Right cardiac atrium (tissue), 5 donors: ENCODE measurements at places on chromosomes 5 and 9.

DNA sequence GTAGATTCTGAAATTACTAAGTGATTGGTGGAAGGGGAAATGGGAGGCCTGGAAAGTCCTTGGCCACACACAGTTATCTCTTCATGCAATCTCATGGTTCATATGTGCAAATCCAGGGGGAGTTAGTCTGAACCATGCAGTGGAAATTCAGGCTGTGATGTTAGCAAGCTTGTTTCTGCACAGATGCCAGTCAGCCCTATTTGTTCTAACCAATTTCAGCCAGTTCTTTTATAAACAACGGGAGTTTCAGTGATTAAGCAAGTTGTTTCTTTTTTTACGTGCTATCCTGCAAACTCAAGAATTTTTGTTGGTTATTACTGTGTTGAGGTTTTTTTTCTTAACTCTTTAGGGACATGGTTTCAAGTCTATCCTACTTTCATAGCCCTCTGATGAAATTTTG is 298.0 kb downstream of the FER start:
- DNase-seq = no peak

DNA sequence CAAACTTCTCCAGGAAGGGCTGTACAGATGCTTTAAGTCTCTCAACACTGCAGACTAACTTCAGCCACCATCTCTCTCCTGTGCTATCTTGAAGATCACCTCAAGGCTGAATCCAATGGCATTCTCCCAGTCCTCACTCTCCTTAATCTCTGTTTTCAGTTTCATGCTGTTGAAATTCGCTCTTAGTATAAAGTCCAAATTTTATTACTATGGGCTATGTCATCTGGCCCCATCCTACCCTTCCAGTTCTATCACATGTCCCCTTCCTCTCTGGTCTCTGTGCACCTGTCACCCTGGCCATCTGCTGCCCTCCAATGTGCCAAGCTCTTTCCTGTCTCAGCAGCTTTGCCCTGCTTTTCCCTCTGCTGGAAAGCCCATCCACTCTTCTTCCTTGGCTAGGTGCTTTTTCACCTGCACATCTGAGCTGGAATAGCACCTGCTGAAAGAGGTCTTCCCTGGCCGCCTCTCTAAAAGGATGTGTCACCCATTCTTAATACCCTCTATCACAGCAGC is 284.7 kb upstream of the MAP3K1 start:
- DNase-seq = no peak

- no peak for DNase-seq
Observed at GRCh38 chr5:155834271-155834975, 492.5 kb upstream of the SGCD start.

GRCh38 chr5:141870228-141870627 is 8.0 kb downstream of the PCDH1 start:
- no peak for DNase-seq

GRCh38 chr9:97516111-97516510 is 14.6 kb downstream of the TMOD1 start:
- DNase-seq = no peak

GRCh38 chr9:79007701-79008483 is 563.9 kb upstream of the TLE4 start:
- no peak for DNase-seq

GRCh38 chr9:5767968-5768932 is 64.7 kb downstream of the ERMP1 start:
- DNase-seq = no peak

GRCh38 chr9:93054758-93055704 is 3.5 kb upstream of the SUSD3 start:
- DNase-seq = no peak

DNA sequence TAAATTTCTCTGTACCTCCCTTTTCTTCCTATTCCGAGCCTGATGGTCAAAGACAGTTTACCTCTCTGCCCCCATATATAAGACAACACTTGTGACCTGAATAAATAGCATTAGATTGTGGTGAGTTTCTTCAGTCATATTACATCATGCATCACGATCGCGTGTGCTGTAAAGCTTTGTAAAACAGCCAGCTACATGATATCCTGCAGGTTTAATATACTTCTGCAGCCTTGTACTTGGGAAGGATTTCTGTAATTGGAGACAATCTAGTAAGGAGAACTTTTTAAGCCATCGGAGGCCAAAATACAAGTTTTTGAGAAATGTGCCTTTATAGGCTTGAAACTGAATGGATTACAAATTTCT is 711.8 kb upstream of the WWC1 start:
- no peak for DNase-seq

DNA sequence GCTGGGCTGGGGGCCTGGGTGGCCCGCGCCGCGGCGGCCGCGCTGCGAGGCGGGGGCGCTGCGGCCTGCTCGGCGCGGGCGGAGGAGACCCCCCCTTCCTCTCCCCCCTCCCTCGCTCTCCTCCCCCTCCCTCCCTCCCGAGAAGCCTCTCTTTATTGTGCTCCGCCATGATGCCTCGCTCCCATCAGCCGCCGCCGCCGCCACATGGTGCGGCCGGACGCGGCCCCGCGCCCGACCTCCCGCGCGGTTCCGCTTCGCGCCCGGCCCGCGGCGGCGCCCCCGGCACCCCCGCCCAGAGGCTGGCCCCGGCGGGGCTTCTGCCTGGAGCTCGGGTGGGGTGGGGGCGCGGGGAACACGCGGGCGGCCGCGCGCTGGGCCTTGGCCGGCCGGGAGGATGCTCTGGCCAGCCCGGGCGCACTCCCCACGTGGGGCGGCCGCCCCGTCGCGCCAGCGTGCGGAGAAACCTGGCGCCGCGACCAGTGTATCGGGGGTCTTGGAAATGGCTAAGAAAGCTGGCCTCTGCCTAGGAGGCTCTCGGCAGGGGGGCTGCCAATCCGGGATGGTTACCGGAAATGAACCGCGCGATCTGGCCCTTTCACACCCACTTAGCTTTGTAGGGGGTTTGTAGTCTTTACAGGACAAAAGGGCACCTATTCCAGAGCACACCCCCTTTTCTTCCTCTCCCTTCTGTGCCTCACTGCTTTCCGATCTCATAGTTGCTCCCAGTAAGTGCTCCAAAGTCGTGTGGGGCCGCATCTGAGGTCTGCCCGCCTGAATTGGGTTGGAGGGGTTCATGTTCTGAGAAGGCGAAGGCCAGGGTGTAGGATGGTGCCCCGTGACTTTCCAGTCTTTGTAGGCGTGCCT is 1.0 kb downstream of the SET start:
- DNase-seq = peak; percentile 73

GRCh38 chr5:40465416-40465815 is 214.3 kb upstream of the PTGER4 start:
- no peak for DNase-seq

DNA sequence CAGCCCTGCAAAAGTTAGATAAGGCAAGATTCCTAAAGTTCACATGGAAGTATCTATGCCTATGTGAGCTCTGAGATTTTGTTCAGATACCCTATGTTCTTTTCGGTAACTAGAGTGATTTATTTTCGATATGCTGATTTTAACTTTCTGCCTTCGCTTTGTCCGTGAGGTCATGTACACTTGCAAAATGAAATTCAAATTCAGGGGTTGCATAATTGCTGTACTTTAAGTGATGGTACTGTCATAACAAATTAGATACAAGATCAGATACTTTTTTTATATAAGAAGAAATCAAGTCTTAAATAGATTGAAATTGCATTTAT is 350 bp upstream of the ECPAS start:
- DNase-seq = no peak

DNA sequence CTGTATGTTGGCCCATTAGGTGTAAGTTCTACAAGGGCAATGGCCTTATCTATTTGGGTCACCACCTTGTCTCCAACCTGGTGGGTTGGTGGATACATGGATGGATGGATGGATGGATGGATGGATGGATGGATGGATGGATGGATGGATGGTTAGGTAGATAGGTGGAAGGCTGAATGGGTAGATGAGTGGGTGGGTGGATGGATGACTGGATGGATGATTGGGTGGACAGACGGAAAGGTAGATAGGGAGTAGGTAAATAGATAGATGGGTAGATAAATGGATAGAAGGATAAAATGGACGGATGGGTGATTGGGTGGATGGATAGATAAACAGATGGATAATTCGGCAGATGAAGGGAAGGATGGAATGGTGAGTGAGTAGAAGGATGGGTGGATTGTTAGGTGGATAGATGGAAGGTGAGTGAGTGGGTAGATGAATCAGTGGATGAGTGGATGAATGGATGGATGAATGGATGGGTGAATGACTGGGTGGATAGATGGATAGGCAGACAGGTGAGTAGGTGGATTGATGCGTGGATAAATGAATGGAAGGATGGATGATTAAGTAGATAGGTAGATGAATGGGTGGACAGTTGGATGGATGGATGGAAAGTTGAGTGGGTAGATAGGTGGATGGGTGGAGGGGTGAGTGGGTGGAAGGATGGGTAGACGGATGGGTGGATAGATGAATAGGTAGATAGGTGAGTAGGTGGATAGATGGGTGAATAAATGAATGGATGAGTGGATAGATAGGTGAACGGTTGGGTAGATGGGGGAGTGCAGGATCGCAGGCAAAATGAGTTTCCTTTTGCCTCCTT is 83.1 kb upstream of the FBXW11 start:
- DNase-seq = no peak

DNA sequence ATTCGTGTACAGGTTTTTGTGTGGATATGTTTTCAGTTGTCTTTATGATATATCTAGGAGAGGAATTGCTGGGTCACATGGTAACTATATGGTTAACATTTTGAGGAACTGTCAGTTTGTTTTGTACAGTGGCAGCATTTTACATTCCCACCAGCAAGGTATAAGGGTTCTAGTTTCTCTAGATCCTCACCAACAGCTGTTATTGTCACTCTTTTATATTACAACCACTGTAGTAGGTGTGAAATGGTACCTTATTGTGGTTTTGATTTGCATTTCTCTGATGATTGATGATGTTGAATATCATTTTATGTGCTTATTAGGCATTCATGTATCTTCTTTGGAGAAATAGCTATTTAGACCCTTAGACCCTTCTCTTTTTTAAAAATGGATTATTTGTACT is 82.9 kb downstream of the CCDC171 start:
- no peak for DNase-seq
